Fibroblast of gingiva (primary cell): ENCODE measurements at places on chromosomes 4 and X.
A peak's percentile ranks its signal among the peaks of the same experiment; 100 is the strongest.

DNA sequence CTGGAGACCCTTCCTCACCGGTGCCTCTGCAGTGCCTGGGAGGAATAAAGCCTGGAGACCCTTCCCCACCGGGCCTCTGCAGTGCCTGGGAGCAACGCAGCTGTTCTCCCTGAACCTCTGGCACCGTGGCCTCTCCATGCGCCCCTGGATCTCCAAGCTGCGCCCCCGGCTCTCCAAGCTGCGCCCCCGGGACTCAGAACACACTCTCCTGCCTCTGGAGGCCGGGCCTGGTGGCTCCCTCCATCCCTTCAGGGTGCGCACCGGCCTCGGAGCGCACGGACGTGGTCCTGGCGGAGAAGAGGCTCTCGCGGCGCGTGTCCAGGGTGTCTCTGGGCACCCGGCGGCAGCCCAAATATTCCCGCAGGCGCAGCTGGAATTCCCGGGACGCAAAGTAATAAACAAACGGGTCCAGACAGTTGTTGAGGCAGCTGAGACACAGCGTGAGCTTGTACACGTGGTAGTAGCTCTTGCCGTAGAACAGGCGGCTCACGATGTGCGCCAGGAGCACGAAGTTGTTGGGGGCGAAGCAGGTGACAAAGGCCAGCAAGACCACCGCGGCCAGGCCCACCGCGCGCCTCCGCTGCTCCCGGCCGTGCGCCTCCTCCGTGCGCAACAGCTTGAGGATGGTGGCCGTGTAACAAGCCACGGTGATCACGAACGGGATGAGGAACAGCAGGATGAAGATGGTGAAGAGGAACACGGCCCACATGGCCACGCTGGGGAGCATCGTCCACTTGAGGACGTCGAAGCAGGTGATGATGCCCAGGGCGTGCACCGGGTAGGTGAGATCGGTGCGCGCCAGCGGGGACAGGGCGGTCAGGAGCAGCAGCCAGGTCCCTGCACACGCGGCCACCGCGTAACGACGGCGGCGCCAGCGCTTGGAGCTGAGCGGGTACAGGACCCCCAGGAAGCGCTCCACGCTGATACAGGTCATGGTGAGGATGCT is 12.8 kb upstream of the ASMTL start:
- no peak for DNase-seq

- DNase-seq, result no peak
Observed at GRCh38 chrX:72027024-72027913, 104.4 kb downstream of the RTL5 start.

- DNase-seq, result peak; percentile 81
Observed at GRCh38 chrX:121642415-121642814, 595.0 kb downstream of the GLUD2 start.

DNA sequence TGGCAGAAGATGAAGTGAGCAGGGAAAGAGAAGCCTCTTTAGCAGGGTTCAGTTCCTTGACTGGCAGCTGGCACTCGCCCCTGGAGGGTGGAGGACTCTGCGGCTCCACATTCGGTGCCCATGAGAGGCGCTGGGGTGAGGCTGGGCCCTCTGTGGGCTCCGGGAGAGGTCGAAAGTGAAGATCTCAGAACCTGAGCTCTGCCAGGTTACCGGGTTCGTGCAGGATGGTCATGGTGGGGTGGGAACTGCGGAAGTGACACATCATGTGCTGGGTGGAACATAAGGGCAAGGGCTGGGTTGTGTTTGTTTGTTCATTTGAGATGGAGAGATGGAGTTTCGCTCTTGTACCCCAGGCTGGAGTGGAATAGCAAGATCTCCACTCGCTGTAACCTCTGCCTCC is 44.2 kb downstream of the TRIM61 start:
- no peak for DNase-seq

DNA sequence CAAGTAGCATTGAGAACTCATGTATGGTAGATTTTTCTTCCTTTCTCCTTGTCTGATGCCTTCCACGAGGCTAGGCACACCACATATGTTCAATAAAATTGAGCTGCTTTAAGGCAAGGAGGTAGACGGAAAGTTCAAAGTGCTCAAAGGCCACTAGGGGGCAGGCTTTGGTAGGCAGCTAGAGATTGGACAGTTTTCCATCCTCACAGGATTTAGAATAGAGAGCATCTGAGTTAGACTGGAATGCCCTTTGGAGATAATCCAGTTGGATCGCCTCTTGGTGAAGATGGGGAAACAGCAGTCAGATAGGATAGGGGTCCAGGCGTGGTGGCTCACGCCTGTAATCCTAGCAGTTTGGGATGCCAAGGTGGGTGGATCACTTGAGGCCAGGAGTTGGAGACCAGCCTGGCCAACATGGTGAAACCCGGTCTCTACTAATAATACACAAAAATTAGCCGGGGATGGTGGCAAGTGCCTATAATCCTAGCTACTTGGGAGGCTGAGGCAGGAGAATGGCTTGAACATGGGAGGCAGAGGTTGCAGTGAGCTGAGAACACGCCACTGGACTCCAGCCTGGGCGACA is 30.4 kb downstream of the ELF4 start:
- DNase-seq, result peak; percentile 83

DNA sequence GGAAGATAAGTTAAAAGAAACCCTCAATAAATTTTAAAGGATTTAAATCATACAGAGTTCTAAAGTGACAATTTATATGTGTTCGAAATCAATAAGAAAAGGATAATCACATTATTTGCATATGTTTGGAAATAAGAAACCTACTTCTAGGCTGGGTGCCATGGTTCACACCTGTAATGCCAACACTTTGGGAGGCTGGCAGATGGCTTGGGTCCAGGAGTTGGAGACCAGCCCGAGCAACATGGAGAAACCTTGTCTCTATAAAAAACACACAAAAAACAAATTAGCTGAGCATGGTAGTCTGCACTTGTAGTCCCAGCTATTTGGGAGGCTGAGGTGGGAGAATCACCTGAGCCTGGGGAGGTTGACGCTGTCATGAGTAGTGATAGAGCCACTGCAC is 8.1 kb upstream of the SAP30 start:
- no peak for DNase-seq

DNA sequence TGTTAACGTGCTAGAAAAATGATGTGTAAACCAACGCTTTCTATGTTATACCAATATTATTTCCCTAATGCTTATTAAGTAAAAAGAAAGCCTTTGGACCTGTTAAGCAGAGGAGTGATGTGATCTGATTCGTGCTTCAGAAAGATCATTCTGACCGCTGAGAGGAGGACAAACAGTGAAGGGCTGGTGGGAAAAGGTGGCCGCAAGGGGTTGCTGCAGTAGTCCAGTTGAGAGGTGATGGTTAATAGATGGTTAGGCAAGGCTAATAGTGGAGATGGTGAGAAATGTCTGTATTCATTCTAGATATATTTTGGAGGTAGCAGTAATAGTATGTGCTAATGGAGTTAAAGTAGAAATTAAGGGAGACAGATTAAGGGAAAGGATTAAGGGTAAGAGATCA is 12.9 kb upstream of the VGLL1 start:
- DNase-seq, result no peak

- no peak for DNase-seq
Observed at GRCh38 chr4:24892278-24892677, 20.6 kb downstream of the CCDC149 start.

GRCh38 chr4:62235911-62236310 is 1035.8 kb downstream of the ADGRL3 start:
- DNase-seq, result no peak

DNA sequence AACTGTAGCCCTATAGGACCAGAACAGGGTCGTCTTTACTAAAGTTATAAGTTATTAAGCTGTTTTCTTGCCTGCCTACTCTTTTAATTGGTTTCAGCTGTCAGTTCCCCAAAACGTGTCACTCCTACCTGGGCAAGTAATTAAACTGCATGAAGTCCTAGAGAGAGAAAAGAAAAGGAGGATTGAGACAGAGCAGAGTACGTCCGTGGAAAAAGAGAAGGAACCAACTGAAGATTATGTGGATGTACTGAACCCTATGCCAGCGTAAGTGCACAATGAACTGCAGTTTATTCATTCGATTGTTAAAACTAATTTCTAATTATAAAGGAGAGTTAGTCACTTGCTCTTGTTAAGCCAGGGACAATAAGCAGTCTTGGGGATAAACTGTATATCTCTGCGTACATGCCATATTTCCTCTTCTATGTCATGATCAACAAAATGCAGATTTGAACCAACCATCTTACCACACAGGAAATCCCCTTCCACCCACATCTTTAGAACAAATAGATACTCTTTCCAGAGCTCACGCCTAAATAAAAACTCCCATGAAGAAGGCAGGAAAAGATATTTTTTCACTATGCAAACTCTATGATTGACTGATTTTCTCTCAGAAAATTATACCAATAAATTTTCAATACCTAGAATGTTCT is 22.8 kb downstream of the STAP1 start:
- DNase-seq, result no peak

DNA sequence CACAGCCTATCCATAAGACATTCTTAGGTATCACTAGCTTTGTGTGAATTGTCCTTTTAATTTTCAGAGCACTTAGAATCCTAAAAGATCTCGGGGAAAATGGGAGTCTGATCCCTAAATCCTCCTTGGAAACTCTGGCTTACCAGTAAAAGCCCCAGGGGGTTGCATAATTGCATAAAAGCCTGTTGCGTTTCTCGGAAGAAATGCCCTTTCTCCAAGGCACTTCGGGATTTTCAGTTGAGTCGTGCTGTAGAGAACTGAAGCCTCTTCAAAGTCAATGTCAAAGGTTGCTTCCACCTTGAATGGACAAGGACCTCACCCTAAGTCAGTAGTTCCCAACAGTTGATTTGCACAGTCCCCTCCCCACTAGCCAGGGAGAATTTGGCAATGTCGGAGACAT is 20.8 kb downstream of the FAM184B start:
- DNase-seq, result no peak

DNA sequence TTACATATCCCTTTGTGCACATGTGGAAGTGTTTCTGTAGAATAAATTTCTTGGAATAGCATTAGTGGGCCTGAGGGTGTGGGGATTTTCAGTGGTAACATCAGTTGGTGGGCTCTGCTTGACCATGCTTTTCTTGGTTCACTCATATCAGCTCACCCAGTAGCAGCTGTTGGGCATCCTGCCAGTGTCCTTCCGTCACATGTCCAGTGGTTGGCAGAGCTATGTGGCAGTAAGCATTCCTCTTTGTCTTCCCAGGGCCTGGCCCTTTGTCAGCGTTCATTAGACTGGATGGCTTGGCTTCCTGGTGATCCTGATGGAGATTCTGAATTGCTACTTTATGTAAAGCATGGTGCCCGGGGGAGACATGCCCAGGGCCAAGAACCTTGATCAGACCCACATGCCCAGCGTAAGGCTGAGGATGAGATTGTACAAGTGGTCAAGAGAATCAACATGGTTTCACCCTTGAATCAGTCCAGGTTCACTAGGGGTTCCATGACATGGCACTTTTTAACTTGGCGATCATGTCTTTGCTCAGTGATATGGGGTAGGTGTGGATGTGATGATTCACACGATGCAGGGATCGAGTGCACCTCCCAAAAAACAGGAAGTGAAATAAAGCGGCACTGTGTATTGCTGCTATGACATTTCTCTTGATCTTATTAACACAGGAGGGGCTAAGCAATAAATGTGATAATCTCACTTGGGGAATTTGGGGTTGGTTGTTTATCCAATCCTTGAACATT is 72.1 kb upstream of the IGFBP7 start:
- DNase-seq, result no peak

DNA sequence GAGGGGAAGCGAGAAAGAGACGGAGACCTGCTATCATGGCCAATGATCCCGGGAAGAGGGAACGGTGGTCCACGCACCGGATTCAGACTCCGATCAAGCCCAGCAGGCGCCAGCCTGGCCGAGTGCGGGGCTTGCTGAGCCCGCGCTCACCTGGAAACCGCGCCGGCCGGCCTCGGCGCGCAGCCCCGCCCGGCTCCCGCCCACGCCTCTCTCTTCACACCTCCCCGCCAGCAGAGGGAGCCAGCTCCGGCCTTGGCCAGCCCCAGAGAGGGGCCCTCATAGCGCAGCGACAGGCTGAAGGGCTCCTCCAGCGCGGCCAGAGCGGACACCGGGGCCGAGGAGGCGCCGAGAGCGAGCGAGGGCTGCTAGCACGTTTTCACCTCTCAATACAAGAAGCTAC is 36.8 kb upstream of the SPANXN2 start:
- no peak for DNase-seq
